ENCODE measurements at places on chromosomes 7 and 10. TPM values are rescaled to one million over a fixed set of nuclear protein-coding genes. Genes with fewer than 3 reads are reported as not detected.

Gene OR2A5
- total RNA-seq, result not detected

GRCh38 chr7:95957510-95957909, 185.2 kb downstream of the DYNC1I1 start:
- no peak for DNase-seq

Gene AKAP9
- 150 TPM for total RNA-seq

DNA sequence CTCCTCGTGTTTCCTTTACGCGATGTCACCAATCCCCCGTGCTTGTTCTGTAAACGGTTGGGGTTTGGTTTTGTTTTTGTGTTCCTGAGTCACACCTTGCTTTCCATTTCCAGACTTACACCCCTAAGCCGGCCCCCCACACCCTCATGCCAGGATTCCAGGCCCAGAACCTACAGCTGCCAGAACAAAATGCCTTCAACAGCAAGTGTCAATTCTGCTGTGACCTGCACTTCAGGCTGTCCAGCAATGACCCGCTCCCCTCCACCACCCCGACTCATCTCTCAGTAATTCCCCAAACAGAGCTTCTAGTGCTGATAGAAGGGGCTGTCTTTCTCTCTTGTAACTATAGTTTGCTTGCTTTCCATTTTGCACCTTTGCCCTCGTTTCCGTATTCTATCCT, 722.1 kb upstream of the CELF2 start:
- DNase-seq, result no peak

GRCh38 chr10:110207011-110207804, at the start of gene MXI1:
MXI1 (plus strand) TSS chr10:110207605; CDS start chr10:110207809, 204 bp downstream.
- DNase-seq, result peak; percentile 90

DNA sequence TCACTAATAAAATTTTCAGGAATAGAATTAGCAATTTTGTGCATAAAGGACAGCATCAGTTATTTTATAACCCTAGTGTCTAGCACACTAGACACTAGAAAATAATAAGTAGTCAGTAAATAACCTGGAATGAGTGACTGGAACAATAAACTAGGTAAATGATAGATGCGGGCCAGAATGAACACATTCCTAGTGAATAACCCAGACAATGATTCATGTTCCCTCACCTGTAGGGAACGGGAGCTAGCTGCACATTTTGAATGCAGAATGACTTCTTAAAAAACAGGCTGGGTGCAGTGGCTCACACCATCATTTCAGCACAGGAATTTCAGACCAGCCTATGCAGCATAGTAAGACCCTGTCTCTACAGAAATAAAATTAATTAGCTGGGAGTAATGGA, 3.2 kb upstream of the ATOH7 start:
- no peak for DNase-seq

Data from left colon (tissue), 2 donors.